A673 (cell line): ENCODE measurements at places on chromosomes 4 and X.

GRCh38 chrX:111868726-111869638 is 7.0 kb upstream of the TRPC5OS start:
- peak; percentile 6 for DNase-seq

DNA sequence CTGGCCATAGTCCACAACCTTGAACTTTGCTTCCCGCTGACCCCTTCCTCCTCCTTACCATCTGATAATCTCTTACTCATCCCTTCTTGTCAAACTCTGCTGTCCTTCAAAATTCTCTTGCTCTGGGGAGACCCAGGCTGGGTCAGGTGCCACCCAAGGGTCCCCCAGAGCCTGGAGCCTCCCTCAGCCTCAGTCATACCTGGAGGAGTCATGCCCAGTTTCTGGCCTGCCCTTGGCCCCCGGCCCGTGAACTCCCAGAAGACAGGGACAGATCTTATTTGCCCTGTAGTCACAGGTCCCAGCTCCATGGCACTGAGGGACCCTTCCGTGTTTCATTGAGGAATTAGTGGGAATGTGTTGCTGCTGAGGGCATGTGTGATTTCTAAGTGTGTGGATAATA is 4.7 kb upstream of the GPR78 start:
- no peak for DNase-seq

- DNase-seq: no peak
Observed at GRCh38 chr4:3869661-3870566, 103.7 kb downstream of the ADRA2C start.

GRCh38 chrX:22202251-22202650 is 70.5 kb upstream of the CBLL2 start:
- DNase-seq: no peak

DNA sequence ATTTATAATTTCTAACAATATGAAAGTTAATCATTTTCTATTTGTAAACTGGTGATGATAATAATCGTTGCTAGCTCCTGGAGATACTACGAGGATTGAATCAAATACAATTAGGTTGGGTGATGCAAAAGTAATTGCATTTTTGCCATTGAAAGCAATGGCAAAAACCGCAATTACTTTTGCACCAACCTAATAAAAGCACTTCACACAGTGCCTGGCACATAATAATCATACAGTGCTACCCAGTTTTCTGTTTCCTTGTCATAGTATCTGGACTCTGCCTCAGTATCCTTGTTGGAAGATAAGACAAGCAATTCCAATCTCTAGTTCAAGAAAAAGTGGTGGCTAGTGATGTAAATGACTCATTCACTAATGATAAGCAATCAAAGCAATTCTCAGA is 176.8 kb upstream of the TRPC5 start:
- no peak for DNase-seq

DNA sequence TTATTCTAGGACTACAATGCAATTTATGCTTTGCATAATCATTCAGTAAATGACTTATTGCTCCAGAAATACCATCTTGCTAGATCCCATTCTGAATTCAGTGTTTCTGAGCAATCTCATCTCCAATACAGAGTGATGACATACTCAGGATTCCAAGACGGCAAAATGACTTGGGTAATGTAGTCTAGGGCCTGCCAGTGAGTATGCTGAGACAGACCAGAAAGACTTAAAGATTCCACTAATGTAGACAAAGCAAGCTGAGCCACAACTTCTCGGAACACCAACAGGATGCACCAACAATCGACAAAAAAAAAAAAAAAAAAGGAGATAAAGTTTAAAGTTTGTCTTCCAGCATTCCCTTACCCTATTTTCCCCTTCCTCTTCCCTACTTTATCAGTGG is 919 bp upstream of the SEC24B start:
- peak; percentile 58 for DNase-seq

DNA sequence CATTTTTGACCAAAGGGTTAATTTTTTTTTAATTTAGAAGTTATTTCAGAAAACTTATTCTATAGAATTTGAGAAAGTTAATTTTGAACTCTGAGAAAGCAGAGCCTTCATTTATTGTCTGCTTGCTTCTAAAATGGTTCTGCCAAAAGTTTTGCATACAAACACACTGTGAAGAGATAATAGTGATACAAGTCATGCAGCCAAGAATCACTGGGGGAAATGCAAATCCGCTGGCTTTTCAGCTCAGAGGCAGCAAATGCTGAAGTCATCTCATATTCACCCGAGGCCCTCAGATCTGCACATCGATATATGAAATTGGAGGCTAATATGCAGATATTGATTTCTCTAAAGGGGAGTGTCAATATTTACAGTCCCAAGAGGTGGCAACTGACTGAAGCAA is 186.2 kb downstream of the KIT start:
- no peak for DNase-seq

GRCh38 chr4:174358829-174359228 is 75.1 kb downstream of the CEP44 start:
- DNase-seq: no peak

GRCh38 chrX:100408713-100409609 is 1.1 kb downstream of the PCDH19 start:
- no peak for DNase-seq

DNA sequence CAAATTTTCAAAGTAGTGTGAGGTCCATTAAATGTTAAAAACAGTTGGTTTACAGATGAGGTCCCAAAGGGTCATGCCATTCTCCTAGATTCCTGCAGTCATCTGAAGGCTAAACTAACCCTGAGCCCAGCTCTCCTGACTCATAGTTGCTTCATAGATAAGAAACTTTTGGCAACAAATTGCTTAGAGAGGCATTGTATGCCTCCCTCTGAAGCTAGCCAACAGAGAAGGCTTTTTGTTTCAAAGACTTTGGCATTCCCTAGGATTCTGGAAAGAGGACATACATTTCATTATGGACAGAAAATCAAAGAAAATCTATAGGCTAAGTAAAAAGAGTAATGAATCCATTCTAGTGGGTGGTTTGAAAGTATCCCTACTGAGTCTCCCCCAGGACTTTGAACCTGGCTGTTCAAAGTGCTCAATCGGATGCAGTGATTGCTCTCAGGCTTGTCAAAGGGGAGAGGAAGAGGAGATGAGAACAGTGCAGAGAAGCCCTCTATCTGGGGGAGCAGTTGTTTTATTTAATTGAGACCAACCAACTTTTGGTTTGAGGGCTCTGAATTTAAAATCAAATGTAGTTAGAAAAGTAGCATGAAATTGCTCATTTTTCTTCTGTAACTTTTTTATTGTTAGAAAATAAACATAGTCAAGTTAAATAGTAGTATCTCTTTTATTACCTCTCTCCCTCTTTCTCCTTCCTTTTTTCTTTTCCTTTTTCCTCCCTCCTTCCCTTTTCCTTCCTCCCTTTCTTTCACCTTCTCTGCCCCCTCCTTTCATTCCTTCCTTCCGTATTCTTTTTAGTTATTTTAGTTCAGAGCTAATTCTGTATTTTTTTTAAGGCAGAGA is 72.3 kb upstream of the ZNF518B start:
- DNase-seq: no peak

GRCh38 chrX:134461437-134461836 is 1.5 kb downstream of the HPRT1 start:
- no peak for DNase-seq

- no peak for DNase-seq
Observed at GRCh38 chrX:28391528-28391927, 195.7 kb upstream of the IL1RAPL1 start.

GRCh38 chr4:177802162-177802561 is 359.9 kb upstream of the AGA start:
- no peak for DNase-seq

- no peak for DNase-seq
Observed at GRCh38 chrX:132094164-132094563, 33.7 kb downstream of the FRMD7 start.

GRCh38 chr4:94642561-94642866 is 115.2 kb upstream of the BMPR1B start:
- no peak for DNase-seq

- DNase-seq: no peak
Observed at GRCh38 chr4:82801910-82802521, 3.4 kb upstream of the SCD5 start.

- no peak for DNase-seq
Observed at GRCh38 chr4:48604041-48604440, 114.0 kb downstream of the ZAR1 start.

DNA sequence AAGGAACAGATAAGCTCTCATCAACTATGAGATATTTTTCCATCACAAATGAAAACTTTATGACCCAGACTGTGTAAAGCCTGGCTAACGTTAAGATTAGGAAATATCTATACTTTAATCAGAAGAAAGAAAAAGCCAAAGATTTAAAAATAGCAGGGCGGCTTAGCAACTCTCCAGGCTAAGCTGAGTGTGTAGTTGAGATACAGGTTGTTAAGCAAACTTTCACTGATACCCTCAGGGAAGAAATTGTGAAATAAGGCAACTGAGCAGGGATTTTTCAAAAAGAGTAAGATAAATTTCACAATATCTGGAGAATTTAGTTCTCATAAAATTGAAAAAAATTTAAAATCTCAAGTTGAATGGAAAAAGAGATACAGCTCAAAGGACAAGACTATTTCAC is 382.0 kb downstream of the RAPGEF2 start:
- no peak for DNase-seq

DNA sequence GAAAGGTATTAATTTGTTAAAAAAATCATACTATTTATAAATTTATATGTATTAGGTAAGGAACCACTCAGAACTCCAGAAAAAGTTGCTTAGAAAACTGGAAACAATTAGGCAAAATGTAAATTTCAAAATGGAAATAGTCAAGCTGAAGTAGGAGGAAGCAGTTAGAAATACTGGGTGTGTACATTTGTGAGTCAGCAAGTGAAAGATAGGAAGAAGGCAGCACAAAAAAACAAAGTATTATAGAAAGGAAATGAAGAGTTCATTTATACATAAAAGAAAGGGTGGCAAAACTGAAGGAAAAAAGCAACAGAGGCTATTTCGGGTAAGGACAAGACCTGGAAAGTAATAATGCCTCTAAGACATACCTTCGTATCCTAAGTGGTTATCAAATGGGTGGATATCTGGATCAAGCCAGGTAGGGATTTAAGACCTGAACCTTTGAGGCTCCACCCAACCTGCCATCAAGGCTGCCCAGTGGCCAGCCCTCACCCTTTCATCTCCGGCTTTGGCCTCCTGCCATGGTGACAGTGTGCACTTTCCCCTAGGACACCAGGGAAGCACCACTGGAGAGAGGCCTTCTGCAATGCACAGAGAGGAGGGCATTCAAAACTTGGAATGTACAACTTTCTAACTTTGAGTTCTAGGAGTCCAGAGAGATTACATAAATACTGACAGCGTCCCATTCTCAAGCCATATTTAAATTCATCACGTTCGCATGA is at the start of gene LRRC66:
TSS of gene LRRC66 (minus strand) at position 428 of the 722 bp plus-strand sequence. CDS start 2,750 bp downstream, outside the sequence.
- DNase-seq: no peak

- DNase-seq: peak; percentile 61
Observed at GRCh38 chr4:16205298-16206164, 20.7 kb downstream of the TAPT1 start.

DNA sequence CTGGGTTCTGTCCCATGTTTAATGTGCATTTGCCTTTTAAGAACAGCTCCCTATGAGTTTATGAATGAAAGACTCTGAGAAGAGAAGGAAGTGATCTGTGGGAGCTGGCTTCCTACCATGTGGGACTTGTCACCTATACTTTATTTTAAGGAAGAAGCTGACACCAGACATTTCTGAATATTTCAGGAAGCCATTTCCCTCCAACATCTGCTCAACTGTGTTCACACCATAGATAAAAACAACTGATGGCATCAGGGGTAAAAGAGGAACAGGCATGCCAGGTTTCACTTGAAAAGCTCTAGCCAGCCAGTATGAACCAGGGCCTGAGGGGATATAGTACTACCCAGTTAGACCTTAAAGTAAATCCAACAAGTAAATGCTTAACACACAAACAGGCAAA is 116.0 kb downstream of the COL4A6 start:
- DNase-seq: no peak

DNA sequence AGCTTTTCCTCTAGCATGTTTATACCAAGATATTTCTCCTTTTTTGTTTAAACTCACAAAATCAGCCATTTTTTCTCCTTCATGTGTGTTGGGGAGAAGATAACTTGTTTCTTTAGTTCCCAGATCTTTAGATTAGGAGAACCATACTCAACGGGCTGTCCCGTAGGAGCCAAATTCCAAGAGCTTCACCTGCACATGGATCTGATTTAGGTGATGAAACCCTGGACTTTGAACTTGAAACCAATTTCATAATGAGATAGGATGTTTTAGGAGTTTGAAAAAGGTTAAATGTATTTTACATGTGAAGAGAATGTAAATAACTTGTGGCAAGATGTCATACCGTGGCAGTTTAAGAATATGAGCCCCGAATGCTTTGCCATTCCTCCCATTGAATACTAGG is 280.0 kb upstream of the PCDH18 start:
- DNase-seq: no peak

DNA sequence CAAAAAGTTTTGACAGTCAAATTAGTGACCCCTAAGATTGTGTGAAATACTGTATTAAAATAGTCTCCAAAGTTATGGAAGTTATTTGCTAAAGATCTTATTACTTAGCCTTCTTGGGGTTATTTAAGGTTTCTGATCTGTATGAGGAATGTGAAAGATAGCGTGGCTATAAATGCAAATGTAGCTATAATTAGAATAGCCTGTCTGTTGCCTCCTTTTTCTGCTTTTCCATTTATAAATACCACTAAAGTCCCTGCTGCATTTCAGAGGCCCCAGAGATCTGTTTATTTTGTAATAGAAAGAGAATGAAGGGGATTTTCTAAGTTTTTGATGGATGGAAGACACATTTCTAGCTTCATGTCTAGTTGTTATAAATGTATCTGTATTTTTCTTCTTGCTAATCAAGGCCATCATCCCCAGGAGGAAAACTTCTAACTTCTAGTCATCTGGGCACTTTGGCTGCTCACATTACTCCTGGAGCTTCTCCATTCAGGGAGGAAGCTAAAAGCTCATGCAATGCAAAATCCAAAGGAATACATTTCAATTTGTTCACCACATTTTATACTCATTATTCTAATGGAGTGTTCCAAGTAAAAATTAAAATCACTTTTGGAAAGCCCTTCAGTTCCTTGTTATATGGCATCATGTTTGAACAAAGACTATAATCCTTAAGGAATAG is 73.9 kb downstream of the INTS12 start:
- DNase-seq: peak; percentile 24

DNA sequence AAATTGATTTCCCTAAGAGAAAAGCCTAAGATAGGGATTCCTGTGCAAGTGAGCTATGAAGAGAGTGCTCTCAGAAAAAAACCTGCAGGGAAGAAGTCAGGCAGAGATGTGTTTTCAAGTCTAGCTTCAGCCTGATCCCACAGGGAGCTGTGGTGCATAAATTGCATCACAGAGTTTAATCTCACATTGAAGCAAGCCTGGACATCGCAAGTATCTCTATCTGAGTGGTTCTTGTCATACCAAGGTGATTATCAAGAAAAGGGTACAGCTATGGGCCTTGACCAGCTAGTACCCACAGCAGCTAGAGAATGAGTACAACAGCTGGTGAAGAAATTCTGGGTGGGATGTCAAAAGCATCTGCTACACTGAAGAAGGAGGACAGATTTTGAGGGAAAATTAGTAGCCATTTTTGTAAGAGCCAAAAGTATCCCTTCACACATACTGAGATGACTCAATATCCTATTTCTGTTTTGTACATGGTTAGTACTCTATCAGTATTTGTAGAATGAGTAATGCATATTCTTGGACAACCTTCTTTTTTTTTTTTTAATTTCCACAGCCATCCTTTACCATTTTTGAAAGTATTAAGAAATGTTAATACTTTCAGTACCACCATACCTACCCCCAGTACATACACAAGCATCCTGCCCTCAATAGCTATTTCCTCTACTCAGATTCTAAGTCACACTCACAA is 708.9 kb downstream of the IL1RAPL1 start:
- DNase-seq: no peak

GRCh38 chr4:66216252-66216651 is 546.0 kb upstream of the EPHA5 start:
- no peak for DNase-seq

GRCh38 chrX:14694611-14695010 is 165.3 kb downstream of the GLRA2 start:
- DNase-seq: no peak

GRCh38 chr4:170662250-170662649 is 572.5 kb upstream of the AADAT start:
- DNase-seq: no peak
